NCI-H1694 (cell line): ENCODE measurements at places on chromosomes 1 and 21.

DNA sequence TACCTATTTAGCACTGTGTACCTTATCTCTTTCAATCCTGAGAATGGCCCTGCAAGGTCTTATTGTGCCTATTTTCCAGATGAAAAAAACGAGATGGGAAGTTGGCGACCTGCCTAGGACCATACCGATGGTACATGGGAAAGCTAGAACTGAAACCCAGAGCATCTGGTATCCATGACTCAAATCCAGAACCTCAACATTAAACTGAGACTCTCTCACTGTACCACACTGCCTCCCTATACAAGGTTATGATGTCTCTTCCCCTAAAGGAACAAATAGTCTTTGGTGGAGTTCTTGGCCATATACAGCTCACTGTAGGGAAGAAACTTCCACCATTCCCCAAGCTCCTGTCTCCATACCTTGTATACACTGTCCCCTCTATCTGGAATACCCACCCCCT is 110.7 kb downstream of the TNR start:
- DNase-seq = no peak

DNA sequence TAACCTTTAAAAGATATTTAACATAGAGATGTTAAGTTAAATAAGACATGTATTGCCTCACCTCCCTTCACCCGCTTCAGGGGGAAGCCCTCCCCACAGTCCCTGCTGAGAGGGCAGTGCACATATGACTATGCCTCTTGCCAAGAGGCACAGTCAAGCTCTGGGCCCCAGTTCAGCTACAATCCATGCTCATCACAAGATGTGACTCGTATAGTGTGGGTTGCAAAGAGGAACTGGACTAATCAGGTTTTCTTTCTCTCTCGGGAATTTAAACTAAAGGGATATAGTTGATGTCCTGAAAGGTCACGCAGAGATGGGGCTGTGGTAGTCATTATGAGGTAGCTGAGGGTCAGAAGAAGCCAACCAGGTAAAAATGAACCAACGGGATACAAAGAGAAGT is 35.6 kb downstream of the LYST start:
- no peak for DNase-seq

DNA sequence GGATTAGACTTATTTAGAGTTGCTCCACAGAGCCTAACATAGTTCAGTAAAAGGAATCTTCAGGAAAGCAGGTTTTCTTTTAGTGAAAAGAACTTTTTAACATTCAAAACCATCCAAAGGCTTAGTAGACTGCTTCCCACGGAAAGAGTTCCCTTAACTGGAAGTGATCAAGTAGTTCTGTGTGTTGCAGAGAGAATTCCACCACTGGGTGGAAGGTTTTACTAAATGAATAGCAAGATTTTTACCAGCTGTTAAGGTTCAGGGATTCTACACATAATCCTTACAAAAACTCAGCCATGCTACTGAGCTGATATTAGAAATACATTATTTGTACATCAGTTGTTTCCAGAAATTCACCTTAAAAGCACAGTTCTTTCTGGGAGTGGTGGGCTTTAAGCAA is 119.7 kb downstream of the GDAP2 start:
- DNase-seq = no peak

DNA sequence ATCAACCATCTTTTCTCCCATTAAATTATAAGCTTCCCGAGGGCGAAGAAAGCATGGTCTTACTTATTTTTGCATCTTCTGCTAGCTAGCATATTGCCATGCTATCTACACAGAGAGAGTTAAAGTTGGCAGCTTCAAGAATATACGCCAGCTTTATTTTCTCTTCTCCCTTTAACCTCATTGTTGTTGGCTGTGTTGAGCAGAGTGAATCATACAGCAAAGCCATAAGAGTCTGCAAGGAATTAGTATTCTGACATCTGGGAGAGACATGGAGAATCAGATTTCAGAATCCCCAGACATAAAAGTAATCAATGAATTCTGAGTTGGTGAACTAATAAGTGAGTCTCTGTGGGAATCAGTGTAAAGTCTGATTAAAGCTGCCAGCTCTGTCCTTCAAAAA is 649.6 kb upstream of the PTBP2 start:
- DNase-seq = no peak

DNA sequence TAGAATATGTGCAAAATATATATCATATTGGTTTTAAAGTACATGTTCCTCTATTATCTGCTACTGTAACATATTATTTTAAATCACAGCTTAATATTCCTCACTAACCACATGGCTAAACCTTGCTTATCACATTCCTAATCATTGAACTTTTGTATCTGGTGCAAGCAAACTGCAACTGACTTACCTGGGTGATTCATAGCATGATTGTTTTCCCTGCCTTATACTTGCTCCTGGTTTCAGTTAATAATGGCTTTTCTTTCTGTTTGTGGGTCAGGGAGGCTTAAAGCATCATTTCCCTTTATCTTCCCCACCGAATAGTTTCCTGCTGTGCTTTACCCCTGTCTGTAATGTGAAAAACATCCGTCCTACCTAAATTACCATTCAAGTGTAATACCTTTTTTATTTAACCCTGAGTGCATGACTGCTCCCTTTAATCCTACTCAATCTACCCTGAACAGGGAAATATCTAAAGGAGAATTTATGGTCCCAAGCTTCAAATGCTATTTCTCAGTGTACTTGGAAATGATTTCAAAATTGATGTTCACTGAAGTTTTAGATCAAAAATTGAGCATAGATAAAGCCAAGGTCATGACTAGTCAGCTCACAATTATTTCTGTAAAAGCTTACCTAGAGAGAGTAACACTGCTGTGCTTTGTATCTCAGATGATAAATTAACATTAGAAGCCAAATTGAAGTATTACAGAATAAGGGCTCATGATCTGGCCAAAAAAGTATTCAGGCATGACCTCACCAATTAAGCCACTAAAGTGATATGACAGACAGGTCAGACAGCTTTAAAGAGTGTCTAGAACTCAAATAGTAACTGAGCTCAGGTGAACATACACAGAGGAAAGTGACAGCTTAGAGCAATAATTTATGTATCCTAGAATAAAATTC is 507.1 kb downstream of the BRINP3 start:
- DNase-seq = no peak
